ENCODE measurements at places on chromosomes 2 and 18.

- DNase-seq: no peak
Observed at GRCh38 chr18:27707201-27707600, 469.7 kb downstream of the CDH2 start.

DNA sequence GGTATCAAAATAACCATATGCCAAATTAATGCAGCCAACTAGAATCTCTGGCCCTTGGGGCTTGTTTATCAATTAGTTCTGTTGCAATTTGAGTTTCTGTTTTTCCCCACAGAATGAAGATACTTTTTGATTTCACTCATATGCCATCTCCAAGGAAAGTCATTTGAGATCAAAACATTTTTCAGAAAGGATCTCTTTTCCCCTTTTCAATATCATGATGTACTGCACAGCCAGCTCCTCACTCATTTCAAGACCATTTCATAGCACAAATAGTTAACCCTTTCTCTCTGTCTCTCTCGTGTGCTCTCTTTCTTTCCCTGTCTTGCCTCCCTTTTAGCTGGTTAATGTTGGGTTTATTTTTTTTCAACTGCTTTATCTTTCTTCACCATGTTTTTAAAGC, 387.3 kb downstream of the STK39 start:
- DNase-seq: no peak

DNA sequence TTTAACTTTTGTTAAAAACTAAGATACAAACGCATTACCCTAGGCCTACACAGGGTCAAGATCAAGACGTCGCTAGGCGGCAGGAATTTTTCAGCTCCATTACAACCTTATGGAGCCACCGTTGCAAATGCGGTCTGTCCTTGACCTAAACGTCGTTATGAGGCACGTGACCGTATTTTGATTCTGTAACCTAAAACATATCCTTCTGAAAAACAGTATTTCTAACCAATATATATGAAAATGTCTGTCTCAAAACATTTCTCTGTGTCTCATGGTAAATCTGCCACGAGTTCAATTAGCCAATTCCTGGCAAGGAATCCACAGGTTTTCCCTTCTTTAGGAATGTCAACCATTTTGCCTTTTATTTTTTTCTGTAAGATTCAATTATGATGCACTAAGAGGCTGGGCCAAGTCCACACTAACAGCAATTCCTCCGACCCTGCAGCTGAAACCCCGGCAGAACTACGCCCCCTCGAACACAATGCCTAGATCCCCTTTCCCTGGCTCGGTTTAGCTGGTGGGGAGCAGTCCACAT, 1.7 kb downstream of the RTN4 start:
- peak; percentile 79 for DNase-seq

DNA sequence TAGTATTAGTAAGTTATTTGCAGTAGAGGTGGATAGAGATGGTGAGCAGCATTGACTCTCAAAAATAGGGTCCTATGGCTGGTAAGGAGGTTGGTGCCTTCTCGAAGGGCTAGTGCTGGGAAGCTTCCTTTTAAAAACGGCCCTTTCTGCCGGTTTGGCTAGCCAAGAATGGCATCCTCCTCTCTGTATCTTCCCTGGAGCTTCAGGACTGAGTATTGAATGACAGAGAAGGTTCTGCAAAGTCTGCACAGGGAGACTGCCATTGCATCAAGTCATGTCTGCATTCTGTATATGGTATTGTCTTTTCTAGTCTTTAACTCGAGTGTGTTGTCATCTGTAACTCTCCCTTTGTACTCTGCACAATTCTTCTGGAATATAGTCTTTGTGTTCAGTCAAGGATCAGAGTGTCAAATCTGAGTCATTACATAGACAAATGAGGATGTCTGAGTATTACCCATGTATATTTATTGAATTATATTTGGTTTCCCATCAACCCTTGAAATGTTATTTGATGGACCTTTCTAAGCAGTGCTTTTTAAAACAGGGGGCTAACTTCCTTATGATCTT, 1.1 kb downstream of the LDLRAD4 start:
- DNase-seq: no peak

DNA sequence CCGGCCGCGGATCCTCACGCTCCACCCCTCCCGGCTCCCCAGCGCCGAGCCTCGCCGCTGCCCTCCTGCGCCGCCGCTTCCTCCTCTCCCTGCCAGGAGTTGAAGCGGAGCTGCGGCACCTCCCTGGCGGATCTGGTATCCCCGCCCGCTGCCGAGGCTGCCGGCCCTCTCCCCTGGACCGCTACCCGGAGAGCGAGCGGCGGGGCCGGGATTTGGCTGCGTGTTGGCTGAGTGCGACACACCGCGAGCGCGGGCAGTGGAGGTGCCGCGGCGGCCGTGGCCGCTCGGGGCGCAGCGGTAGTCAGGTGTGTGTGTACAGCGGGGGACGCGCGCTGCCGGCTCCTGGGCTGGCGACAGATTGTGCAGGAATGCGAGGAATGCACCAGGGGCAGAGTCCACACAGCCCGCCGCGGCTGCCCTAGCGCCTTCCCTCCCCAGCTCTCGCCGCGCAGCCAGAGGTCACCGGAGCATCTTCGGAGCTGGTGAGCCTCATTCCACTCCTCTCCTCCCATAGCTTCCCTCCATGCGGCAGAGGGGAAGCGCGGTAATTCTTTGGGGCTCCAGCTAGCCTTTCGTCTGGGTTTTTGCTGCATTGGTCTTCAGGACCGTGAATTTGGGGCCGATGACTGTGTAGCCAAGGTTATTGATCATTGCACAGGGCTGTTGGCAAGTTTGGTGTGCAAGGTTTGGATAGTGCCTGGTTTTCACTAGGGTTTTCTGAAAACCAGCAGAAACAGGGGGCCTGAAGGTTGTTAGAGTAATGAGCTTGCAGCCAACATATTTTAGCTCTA, 1.3 kb downstream of the PKP4 start:
- DNase-seq: peak; percentile 95

- DNase-seq: no peak
Observed at GRCh38 chr18:64083916-64084315, 65.0 kb downstream of the LINC00305 start.

GRCh38 chr2:168210895-168211570, 36.4 kb downstream of the STK39 start:
- DNase-seq: peak; percentile 77

DNA sequence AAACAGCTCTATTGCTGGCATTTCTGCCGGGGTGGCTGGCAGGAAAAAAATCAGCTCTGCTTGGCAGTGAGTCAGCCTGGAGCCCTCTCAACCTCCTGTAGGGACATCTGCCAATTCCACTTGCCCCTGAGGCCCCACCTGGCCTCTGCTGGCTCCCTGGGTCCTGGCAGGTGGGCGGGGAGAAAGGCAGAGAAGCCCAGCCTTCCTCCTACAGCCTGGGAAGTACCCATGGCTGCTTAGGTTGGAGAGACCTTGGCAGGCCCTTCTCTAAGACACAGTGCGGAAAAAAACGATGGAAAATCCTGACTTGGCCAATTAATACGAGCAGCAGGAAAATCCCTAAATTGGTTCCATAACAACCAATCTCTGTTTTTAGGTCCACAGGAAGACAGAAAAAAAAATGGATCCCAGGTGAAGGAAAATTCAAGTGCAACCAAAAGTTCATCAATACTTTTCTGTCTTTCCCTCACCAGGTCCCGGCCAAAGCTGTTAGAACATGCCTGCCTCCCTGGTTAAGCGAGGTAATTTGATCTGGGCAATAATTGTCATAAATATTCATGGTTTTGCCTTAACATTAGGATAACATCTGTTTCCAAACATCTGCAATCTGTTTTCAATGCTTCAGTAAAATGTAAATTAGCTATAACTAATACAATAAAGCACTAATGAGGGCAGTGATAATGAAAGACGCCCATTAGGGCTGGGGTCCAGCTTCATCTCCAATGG, 245.9 kb downstream of the TFCP2L1 start:
- DNase-seq: peak; percentile 73

DNA sequence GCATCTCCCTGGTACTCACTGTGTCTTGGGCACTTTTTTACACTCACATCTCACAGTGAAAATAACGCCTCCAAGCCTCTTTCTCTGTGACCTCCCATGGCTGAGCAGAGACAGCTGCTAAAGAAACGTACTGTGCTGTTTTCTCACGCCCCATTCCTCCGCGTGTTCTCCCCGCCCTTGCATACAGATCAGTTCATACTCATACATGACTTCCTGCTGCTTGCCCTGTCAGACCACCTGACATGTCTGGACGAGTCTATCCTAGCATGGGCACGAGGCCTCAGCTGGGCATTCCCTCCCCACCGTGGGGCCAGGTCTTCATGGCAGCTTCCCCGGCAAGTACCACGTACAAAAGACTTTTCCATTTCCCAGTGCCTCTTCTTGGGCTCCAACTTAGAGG, 21.2 kb upstream of the IL1A start:
- no peak for DNase-seq

- DNase-seq: peak; percentile 41
Observed at GRCh38 chr2:26848336-26849055, 564 bp downstream of the DPYSL5 start.

- no peak for DNase-seq
Observed at GRCh38 chr2:223923976-223924375, 21.2 kb downstream of the WDFY1 start.

DNA sequence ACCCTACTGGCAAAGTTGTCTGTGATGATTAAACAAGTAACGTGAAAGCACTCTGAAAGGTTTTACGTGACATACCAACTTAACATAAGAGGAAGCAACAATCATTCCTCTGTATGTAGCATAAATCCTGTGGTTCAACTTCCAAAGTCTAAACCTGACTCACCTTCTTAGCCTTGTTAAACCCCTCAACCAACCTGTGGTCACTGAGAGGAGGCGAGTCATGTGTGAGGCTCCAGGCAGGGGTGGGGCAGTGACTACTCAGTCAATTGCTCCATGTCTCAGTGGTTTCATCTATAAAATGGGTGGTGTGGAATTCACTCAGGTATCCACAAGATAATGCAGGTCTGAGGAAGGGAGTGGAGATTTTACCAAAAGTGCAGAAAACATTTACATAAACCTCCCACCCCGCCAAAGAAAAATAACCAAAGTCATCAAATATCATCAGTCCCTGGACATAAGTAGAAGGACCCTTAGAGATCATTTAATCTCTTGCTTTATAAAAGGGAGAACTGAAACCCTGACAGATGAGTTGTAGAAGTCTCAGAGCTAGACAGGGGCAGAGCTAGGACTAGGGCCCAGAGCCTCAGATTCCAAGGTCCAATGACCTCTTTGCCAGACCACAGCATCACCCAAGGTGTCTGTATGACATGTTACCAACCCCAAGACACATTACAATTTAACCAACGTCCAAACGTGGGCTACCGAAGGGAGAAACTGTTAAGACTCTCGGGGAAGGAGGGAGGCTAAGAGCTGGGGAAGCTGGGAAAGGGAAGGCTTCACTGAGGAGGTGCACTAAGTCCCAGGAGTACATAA, 3.7 kb upstream of the PCBP1 start:
- no peak for DNase-seq
